ENCODE measurements at places on chromosomes 2 and 18. TPM values are rescaled to one million over a fixed set of nuclear protein-coding genes. Genes with fewer than 3 reads are reported as not detected.

DNA sequence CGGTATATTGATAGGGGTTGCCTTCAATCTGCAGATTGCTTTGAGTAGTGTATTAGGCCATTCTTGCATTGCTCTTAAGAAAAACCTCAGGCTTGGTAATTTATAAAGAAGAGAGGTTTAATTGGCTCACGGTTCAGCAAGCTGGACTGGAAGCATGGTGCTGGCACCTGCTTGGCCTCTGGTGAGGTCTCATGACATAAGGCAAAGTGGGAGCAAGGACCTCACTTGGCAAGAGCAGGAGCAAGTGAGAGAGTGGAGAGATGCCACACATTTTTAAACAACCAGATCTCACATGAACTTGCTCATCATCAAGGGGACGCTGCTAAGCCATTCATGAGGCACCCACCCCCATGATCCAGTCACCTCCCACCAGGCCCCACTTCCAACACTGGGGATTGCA is 4.9 kb downstream of the MAP3K2 start:
- no peak for DNase-seq

DNA sequence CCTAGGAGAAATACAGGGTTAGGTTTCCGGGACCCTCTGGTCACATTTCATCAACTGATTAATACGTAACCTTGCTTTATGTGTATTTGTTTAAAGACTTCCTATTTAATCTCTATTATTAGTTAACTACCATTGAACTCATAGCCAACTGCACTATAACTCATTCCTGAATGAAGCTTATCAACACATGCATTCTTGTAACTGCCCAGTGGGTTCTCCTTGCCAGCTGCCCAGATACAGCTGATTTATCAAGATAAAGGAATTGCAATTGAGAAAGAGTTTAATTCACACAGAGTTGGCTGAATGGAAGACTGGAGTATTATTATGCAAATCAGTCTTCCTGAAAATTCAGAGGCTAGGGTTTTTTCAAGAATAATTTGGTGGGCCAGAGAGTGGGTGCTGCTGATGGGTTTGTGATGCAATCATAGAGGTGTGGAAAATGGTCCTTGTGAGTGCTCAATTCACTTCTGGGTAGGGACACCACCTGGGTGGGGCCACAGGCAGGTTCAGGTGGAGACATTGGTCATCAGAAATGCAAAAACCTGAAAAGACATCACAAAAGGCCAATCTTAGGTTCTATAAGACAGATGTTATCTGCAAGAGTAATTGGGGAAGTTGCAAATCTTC is 21.1 kb upstream of the NOSTRIN start:
- DNase-seq, result no peak

- DNase-seq, result peak; percentile 20
Measured at GRCh38 chr2:2229626-2230432, 101.2 kb downstream of the MYT1L start.

Gene ZC3H6
- 3.3 TPM for total RNA-seq

DNA sequence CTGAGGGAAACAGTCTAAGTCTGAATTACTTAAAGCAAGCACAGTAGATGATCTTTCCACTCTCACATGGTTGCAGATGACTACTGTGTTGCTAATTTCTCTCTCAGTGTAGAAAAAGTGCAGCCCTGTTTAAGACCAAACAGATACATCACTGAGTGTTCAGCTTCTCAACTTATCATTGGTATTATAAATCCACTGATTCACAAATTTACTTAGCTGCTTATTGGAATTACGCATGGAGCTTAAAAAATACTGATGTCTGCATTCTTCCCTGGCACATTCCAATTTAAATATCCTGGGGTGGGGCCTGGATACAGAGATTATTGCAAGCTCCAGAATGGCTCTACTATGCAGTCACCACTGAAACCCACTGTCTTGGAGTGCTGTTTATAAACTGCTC is 411.2 kb downstream of the RND3 start:
- DNase-seq, result peak; percentile 86

- no peak for DNase-seq
Measured at GRCh38 chr2:39464864-39465263, 27.8 kb upstream of the MAP4K3 start.

GRCh38 chr18:1895456-1896185 is 675.7 kb downstream of the METTL4 start:
- DNase-seq, result no peak

DNA sequence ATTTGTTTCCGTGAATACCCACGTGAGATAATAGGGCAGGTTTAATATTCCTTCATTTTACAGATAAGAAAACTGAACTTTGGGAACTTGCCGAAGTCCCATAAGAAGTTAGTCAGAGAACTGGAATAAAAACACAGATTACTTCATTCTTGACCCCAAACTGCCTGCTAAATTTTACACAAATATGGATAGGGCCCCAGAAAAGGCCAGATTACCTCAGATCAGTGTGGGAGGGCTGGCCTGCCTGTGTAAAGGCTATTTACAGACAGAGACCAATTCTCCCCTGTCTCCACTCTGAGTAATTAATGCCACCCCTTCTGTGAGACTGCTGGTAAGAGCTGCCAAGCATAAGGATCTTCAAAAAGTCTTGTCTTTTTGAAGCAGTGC is 139.2 kb downstream of the MGAT5 start:
- peak; percentile 63 for DNase-seq

DNA sequence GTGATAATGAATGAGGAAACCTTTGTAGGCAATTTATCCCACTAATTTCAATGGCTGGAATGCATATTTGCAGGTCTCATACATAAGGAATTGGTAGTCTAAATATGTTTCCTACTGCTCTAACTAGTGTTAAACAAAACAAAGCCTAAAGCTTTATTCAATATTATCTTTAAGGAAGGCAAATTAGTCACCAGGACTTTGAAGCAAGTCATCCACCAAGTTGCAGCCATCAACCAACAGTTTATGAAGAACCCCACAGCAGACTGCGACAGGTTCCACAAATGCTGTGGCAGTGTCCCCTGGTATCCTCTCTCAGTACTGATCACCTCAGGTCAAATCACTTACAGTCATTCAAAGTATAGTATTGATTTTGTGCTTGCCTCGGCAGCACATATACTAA is 181.5 kb upstream of the ZFP36L2 start:
- DNase-seq, result peak; percentile 19

DNA sequence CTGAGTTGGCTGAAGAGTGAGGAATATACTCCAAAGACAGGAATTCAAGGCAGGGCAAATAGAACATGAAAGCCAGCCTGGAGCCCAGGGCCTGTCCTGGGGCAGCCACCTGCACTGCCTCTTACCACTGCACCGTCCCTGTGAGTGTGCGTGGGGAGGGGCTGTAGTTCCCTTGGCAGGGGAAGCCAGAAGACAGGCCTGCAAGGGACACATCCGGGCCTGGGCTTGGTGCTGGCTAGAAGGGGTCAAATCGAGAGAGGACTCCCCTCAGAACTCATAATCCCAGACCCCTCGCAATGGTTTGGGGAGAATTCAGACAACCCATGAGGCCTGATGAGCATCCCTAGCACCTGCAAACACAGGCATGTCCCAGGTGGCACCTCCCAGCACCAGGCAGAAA is 87.0 kb downstream of the HDAC4 start:
- DNase-seq, result no peak

Gene OTOS
- total RNA-seq, result not detected

- no peak for DNase-seq
Measured at GRCh38 chr18:59940068-59940467, 40.3 kb downstream of the PMAIP1 start.

Gene STEAP3
- 30.5 TPM for total RNA-seq

- DNase-seq, result no peak
Measured at GRCh38 chr18:48813833-48814489, 136.8 kb downstream of the SMAD7 start.

- DNase-seq, result peak; percentile 42
Measured at GRCh38 chr2:121038891-121039616, 245.9 kb downstream of the TFCP2L1 start.

DNA sequence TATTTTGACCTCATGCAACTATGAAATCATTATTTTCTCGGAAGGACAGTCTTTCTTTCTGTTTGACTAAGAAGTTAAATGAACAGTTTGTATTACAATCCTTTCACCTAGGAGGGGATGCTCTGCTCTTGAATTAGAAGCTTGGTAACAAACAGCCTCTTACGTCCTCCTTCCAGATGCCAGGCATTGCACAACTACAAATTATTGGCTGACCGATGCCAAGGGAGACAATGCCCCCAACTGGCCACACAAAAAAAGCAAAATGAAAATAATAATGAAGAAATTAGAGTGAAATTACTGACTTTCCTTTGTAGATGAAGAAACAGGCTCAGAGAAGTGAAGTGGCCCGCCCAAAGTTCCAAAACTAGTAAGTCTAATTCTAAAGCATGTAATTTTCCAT is 177.9 kb downstream of the CYRIA start:
- peak; percentile 64 for DNase-seq

Gene FBXO48
- 0.38 TPM for total RNA-seq

Gene UGT1A8
- not detected for total RNA-seq

Gene UGT1A5
- total RNA-seq, result not detected

GRCh38 chr2:219344751-219345430 is 12.3 kb upstream of the RESP18 start:
- DNase-seq, result peak; percentile 19

GRCh38 chr2:163556511-163556910 is 179.3 kb downstream of the FIGN start:
- no peak for DNase-seq

DNA sequence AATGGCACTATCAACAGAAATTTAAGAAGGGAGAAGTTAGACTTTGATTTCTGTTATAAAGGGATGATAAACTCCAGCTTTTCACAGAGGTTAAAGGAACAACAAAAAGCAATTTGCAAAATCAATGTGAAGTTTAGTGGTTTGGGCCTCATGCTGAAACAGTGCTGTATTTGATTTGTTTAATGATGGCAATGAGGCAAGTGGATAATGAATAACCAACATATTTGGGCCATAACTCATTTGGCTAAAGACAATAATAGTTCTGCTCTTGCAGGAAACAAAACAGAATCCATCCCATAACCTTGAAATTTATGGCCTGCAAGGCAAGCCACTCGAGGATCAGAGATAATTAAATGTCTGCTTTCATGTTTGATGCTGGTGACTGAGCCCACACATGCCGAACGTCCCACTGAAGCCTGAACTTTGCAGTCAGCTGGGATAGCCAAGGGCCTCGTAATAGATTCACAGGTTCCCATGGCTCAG is 56.5 kb downstream of the TPGS2 start:
- peak; percentile 45 for DNase-seq

DNA sequence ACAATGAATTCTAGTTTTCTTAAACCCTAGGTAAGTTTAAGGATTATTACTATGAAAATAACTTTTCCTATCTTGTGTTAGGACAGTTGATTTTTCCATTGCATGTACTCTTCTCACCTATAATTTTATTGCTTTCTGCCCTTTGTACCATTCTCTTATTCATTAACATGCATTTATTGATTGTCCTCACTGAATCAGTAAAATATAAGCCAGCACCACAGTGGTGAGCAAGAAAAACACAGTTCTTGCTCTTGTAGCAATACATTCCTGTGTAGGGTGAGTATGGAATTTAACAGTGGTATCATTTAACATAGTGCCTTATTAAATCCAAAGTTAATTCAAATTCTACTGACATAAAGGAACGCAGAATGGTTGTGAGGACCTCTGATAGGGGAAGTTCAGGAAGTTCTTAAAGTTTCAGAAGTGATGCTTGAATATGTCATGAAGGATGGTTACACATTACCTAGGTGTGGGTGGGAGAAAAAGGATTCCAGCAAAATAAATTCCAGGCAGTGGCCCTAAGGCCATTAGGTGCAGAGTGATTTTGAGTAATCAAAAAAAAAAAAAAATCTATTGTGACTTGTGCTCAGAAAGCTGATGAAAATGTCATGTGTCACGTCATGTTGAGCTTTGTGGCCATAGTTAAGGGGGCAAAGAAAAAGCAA is 104.7 kb upstream of the DSEL start:
- DNase-seq, result no peak

DNA sequence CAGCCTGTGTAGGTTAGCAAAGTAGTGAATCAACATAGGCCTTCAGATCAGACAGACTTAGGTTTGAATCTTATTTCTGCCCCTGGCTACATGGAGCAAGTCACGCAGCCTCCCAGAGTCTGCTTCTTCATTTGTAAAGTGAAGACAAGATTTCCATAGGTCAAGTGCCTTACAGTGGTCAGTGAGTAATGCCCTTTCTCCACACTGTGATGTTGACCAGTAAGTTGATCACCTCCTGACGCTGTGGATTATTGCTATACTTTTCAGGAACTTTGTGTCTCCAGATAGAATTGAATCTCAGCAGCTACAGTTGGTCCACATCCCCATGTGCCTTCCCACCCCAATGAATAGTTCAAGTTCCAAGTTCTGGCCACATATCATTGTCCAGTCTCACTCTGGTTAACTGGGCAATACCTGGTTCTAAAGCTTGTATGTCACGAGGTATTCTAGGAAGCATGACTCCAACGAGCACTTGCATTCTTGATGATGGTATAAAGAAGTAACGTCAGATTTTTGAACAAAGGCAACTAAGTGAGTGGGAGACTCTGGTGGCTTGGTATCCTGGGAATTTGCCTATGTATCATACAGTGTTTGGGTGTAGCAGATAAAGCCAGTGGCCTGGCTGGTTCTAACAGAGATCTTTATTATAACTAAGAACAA is 2.1 kb upstream of the CLIP4 start:
- DNase-seq, result peak; percentile 59

- no peak for DNase-seq
Measured at GRCh38 chr2:54755641-54756326, 32.3 kb downstream of the EML6 start.

Data from GM23248 (cell line).